H7 (cell line): ENCODE measurements at places on chromosomes 6 and 20.

- DNase-seq = no peak
These were observed 158.3 kb downstream of the DOK5 start for GRCh38 chr20:54633374-54634355.

DNA sequence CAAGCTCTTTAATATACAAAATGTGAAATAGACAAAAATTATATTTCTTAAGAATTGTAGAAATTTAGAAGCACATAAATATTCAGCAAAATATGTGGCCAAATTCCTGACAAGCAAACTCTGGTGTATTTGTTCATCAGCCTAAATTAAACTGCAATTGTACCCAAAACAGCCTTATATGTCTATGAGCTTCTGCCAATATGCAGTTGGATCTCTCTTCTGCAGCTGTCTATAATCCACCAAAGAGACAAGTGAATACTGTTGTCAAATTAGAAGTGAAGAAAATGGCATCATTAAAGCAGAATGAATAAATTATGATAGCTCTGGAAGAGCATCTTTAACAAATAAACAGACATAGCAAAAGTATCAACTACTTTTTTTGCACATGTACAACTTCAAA, 755.7 kb downstream of the GRIK2 start:
- no peak for DNase-seq

DNA sequence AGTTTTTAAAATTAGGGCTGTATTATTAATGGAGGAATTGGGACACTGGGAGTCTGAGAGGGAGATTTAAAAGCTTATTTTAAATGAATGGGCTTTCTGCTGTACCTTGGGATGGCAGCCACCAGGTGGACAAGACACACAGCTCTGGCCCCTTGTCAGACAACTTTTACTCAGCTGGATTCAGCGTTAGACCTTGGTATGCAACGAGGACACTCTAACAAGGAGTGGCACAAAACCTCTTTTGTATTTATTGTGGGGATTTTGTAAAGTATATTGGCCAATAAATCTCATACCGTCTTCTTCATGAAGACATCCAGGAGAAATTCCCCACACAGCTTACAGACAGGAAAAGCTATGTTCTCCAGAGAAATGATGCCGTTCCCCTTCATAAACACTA, 105.7 kb downstream of the LCA5 start:
- peak; percentile 42 for DNase-seq

- peak; percentile 79 for DNase-seq
These were observed 19.7 kb upstream of the UTRN start for GRCh38 chr6:144265390-144265789.

DNA sequence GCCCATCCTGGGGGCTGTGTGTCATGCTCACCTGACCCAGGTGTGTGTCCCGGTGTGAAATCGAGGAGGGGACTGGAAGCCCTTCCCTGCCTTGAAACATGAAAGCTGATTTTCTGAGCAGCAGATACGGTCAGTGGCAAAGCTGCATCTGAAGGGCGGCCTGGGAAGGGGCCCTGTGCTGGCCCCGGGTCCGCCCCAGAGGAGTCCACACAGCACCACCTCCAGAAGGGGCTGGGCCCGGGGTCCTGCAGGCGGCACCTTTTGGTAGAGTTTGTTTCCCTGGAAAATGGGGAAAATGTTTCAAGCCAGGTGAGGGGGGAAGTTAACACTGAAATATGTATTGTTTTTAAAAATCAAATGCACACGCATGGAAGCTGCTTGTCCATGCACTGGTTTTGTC, 20.8 kb downstream of the UCKL1 start:
- DNase-seq = no peak

- no peak for DNase-seq
These were observed 229.8 kb upstream of the SASH1 start for GRCh38 chr6:148112851-148113319.

- no peak for DNase-seq
These were observed 11.7 kb upstream of the C6orf118 start for GRCh38 chr6:165321150-165321549.

DNA sequence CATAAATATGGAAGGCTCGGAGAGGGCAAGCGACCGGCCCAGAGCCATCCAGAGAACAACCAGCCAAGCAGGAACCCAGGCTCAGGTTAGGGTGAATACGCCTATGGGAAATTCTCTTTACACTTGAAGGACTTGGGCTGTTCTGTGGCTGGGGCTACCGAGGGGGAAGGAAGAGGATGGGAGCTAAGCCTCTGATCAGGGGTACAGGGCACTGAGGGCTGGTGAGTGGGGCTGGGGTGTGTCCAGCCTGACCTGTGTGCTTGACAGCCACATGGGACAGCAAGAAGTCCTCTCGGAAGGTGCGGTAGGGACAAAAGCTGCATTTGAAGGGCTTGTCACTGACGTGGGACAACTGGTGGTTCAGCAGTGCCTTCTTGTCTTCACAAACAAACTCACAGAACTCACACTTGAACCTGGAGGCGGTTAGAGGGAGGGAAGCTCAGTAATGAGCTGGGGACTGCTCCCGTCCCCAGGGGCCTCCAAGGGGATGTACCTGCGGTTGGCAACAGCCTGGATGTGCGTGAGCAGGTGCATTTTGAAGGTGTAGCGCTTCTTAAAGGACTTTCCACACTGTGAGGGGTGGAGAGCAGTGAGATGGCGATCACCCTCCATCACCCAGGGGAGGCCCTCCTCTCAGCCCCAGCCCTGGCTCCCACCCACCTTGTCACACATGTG, 11.9 kb downstream of the ZNF335 start:
- no peak for DNase-seq

DNA sequence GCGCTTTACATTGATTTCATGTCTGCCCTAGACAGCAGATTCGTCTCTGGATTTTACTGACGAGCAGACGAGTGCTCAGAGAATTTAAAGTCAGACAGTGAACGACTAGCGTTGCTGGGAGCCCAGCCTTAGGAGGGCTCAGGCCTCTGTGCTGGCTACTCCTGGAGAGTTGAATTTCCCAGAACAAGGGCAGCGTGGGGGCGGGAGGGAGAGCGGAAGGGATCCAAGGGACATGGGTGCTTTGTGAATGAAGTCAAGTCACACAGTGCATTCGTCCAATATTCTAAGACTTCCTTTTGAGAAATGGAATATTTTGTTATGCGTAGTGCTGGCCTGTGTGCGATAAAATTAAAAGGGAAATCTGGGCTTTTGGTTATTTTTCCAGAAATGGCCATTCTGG, 126.5 kb downstream of the MYLK4 start:
- no peak for DNase-seq

GRCh38 chr6:125195526-125195925, 42.0 kb downstream of the TPD52L1 start:
- no peak for DNase-seq

DNA sequence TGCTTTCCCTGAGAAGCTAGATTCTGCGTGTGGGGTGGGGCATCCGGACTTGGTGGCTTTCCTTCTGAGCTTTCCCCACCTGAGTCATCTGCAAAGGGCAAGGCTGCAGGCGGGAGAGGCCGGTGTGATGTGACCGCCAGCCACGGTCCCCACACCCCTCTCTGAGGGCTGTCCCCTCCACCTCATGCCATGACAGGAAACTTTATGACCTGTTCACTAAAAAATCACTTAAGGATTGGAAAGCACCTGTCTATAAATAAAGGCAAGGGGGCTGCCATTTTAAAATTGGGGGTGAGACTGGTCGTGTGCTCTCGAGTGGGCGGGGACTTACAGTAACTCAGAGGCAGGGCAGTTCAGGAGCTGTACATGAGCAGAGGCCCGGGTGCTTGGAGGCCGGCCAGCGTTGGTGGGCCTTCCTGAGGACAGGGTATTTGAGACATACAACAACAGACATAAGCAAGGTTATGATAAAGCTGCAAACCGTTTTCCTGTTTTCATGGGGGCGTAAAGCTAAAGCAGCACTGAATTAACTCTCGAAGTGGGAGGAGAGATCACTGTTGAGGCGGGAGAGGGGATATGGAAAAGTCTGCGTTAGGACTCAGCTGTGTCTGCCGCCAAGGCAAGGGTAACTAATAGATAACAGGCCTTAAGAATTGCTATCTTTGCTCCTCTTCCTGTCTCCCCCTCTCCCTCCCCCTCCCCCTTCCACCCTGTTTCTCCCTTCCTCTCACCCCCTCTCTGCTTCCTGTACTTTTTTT, 16.1 kb upstream of the SERPINB1 start:
- DNase-seq = no peak

- no peak for DNase-seq
These were observed 279.6 kb upstream of the SULF2 start for GRCh38 chr20:48064929-48065328.

DNA sequence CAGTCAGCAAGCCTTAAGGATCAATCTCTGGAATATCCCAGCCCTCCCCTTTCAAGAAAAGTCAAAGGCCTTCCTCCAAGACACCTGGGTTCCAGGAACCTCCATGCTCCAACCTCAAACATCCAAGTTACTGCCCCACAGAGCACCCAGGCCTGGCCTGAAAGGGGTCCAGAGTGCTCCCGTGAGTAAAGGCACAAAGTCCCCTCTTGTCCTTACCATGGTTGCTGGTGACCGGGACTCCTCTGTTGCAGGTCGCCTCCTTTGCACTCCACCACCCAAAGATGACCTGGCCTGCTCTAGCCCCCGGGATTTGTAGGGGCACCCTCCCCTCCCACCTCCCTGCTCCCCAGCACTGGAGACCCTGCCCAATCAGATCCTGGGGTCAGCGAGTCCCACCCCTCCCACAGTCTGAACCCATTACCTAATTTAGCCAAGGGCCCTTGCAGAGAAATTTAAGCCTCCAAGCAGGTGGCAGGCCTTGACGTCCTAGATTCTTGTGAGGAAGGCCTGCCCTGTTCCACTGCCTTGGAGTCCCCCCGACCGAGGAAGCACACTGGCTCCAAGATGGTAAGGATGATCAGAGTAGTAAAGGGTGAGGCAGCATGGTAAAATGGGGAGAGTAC, at the start of gene TNNC2:
TNNC2 (minus strand) TSS at position 283 of the 623 bp plus-strand sequence; CDS start at position 219, 64 bp downstream.
- no peak for DNase-seq
